ENCODE measurements at places on chromosomes 12 and 14.

DNA sequence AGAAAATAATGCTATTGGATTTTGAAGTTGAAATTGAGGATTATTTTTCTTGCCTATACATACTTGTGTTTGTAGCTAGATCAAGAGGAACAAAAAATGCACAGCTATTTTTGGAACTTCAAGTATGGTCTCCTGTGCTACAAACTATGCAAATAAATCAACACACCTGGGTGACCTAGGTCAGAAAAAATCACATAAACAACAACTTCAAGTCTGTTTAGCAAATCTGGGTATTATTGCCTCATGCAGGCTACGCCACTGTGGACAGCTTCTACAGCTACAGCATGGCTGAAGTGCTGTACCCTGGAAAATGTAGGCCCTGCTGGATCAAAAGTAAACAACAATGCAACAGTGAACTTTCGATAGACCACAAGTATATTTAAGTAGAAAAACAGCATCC, 87.5 kb downstream of the SLC6A15 start:
- no peak for DNase-seq

GRCh38 chr12:6074979-6075585, 49.4 kb downstream of the VWF start:
- DNase-seq: no peak

DNA sequence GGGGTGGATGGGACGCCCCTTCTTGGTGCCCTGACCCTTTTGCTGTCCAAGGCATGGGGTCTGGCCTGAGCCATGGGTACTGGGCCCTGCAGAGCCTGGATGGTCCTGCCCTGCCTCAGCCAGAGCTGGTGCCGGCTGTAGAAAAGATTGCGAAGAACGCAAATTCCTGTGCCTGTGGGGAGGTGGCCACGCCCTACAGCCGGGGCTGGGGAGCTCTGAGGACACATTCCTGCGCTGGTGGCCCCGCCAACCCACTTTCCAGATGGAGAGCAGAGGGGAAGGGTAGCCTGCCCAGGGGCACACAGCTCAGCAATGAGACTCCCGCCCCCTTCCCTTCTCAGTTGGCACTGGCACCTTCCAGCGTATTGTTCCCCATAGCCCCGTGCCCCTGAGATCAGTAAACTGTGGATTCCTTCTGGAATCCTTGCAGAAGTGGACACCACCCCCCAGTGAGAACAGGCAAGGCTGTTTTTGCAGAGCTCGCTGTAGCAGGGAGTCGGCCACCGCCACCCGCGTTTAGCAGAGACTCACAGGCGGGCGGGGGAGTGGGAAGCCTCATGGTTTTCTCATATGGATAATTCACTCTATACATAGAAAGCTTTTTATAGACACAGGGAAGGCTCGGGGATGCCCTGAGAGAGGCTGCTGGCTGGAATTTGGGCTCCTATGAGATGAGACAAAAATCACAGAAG, 8.6 kb downstream of the INF2 start:
- DNase-seq: no peak

- no peak for DNase-seq
Measured at GRCh38 chr12:124045671-124046455, 72.8 kb downstream of the ZNF664 start.

- no peak for DNase-seq
Measured at GRCh38 chr12:106269150-106269771, 21.4 kb upstream of the CKAP4 start.

- DNase-seq: no peak
Measured at GRCh38 chr12:116366456-116366776, 88.9 kb upstream of the MED13L start.

DNA sequence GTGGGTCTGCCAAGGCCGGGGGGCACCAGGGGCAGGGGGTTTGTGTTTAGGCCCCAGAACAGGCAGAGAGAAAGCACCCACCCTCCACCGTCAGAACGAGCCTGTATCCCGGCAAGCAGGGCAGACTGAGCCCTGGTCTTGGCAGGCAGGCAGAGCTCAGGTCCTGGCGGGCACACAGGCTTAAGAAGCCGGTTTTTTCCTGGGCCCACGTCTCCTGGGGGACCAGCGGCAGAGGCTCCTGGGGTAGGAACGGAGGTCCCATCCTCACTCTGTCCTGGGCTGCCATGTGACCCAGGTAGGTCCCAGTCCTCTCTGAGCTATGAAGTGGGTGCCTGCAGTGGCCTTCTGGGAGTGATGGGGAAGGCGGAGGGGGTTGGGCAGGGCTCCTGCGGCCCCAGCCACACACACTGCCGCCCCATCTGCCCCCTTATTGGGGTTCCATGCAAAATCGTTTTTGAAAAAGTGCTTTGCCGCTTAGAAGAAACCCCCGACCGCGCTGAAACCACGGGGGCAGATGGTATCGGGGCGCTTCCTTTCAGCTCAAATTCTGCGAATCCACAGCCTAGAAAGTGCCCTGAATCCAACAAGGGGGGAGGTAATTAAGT, 24.2 kb downstream of the SH2B3 start:
- no peak for DNase-seq

DNA sequence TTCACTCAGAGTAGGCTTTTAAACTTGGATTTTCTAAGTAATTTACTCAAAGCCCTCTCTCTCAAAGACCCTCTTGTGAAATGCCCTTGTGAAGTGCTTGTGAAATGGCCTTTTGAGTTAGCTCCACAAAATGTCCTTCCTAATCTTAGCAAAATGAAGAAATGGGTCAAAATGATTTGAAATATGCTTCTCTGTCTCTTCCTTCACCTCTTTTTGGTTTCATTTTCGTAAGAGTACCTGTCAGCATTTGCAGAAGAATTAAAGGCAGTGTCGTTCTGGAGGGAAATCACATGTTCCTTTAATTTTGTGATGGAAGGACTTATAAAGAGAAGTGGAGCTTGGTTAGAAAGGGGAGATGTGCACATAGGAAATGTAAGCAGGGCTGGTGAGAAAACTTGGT, 93.7 kb downstream of the HMGA2 start:
- DNase-seq: no peak

DNA sequence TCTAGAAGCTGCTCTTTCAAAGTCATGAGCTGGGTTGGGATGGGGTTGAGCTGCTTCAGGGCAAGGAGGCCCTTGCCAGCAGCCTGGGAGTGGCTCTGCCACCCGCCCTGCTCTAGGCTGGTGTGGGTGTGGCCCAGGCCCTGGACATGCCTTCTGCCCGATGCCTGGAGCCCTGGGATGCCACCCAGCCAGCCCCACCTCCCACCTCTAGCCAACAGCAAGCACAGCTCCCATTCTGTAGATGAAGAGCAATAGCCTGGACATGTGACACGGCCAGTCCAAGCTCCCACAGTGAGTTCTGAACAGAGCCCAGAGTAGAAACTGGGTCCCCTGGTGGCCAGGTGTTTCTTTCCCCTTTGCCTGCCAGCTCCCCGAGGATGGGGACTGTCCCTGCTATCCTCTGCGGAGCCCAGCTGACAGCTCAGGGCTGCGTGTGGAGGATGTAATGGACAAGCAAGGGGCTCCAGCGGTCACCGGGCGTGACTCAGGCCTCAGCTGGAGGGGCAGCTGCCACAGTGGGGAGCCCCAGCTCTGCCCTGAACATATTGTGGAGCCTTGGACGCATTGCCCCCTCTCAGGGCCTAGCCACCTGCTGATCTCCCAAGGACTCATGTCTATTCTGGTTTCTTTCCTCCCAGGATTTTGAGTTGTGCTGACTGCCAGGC, 165.2 kb downstream of the TSPAN9 start:
- no peak for DNase-seq

DNA sequence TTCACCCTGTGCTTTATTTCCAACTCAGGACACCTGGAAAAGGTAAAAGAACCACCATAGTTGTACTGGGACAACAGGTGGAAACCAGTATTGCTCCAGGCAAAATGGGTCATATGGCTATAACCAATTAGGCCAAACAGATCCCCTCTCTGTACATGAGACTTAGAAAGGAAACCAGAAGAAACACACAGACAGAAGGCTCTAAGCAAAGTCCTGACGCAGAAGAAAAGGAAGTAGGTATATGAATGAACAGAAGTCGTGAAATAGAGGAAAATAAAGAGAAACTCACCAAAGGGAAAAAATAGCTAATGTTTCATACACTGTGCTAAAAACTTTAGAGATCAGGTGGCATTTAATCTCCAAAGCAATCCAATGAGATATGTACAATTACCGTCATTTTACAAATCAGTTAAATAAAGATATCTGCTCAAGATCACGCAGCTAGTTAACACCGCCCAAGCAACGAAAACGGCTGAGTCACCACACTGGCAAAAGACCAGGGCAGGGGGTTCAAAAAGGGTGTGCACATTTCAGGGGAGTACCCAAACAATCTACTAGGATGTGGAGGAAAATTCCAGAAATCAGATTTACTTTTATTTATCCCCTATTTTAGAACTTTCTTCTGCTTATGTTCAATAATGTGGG, 82.3 kb downstream of the ITPR2 start:
- no peak for DNase-seq

DNA sequence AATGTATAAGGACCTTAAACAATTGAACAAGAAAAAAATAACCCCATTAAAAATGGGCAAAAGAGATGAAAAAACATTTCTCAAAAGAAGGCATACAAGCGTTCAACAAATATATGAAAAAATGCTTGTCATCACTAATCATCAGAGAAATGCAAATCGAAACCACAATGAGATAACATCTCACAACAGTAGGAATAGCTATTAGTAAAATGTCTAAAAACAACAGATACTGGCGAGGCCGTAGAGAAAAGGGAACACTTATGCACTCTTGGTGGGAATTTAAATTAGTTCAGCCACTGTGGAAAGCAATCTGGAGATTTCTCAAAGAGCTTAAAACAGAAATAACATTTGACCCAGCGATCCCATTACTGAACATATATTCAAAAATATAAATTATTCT, 769.8 kb upstream of the MGAT4C start:
- no peak for DNase-seq

DNA sequence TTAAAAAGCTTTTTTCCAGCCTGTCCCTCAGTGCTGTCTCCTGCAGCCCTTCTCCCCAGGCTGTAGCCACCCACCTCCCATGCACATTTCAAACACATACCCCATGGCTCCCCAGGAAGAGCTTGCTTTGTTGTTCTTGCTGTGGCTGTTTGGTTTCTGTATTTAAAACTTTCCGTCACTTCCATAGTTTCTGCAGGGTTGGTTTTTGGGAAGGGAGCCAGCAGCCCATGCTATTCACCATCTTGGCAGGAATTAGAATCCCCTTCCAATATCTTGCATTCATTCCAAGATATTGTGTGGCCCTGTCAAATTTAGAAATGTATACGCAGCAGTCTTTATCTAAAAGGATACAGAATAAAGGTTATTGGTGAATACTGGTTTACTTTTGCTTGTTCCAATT, 29.6 kb downstream of the CFAP251 start:
- no peak for DNase-seq

- no peak for DNase-seq
Measured at GRCh38 chr12:25324861-25325260, 74.1 kb upstream of the KRAS start.

DNA sequence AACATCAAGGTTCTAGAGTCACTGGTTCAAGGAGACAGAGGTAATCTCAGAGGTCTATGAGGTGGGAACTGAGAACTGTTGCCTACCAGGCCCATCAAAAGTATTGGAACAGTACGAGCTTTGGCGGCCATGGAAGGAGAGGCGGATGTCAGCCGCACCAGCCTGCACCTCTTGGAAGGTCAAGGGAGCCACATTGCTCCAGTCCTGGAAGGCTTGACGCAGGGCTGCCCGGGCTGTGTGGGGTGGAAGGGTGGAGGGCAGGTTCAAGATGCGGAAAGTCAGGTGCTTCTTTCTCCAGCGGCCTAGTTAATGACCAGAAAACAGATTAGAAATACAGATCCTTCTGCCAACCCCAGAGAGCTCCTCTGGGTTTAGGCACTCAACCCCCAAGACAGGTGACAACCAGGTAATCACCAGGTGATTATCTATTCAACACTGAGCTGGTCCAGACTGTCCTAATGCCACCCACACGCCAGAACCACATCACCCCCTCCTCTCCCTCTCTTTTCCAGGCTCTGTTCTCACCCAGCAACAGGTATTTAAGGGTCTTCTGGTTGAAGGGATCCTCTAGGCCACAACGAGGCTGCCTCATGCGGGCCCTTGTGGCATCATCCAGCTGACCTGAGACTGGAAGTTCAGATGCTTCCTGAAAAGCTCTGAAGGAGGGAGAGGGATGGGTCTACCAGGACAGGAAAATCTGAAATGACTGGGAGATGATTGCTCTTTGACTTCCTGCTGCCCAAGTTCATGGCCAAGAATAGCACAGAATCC, 2.0 kb downstream of the MMP19 start:
- no peak for DNase-seq

DNA sequence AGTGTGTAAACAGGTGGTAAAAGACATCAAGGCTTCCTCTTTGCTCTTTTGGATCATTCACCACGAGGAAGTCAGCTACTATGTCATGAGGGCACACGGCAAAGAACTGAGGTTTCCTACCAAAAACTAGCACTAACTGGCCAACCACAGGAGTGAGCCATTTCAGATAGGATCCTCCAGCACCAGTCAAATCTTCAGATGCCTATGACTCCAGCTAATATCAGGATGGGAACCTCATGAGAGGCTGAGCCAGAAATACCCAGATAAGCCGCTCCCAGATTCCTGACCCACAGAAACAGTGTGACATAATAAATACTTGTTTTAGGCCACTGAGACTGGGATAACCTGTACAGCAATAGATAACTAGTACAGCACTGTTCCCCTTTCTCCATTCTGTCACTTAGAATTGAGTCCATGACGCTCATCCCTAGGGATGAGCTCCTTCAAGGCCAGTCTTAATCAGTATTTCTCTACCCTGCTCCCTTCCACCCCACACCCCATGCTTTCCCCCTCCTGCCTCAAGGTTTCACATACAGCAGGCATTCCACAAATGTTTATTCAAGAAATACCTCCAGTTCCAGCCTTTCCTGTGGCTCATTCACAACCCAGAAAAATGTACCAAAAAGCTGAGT, 68.4 kb downstream of the PPM1H start:
- DNase-seq: no peak

GRCh38 chr12:55930771-55931316, at the start of gene DGKA:
Gene DGKA, plus strand, starts transcription at chr12:55931162. Its CDS starts 5,342 bp downstream, at chr12:55936504.
- no peak for DNase-seq

DNA sequence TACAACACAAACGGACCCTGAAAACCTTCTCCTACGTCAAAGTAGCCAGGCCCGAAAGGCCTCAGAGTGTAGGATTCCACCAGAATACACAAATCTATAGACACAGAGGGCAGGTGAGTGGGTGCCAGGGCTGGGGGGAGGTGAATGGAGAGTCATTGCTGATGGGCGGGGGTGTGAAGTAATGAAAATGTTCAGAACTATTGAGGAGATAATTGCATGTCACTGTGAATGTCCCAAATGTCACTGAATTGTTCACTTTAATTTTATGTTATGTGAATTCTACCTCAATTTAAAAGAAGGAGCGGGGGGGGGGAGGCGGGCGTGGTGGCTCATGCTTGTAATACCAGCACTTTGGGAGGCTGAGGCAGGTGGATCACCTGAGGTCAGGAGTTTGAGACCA, 36.0 kb downstream of the P2RX4 start:
- no peak for DNase-seq

GRCh38 chr12:21336656-21337055, 1.9 kb upstream of the SLCO1A2 start:
- no peak for DNase-seq

- DNase-seq: no peak
Measured at GRCh38 chr12:47238669-47239114, 158.9 kb upstream of the AMIGO2 start.

GRCh38 chr12:49428793-49429192, 61.5 kb downstream of the SPATS2 start:
- no peak for DNase-seq
